ENCODE measurements at places on chromosomes 2 and 18.
A peak's percentile ranks its signal among the peaks of the same experiment; 100 is the strongest.

GRCh38 chr2:121387591-121388325 lies 102.8 kb upstream of the TFCP2L1 start:
- DNase-seq = no peak

DNA sequence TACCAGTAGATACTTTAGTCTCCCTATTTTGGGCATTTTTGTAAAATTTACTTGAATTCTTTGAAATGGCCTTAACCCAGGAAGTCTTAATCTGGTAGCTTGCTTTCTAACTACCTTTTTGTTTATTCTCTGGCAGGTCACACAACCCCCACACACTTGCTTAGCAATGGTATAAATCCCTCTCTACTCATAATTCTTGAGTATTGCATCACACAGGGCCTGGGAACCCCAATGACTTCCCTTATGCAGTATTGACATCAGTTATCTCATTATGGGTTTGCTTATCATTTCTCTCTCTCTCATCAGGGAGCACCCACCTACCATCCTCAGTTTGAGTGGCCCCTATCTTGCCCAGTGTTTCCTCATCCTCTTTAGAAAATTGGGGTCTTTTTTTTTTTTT lies 207.1 kb downstream of the KCNS3 start:
- DNase-seq = no peak

- DNase-seq = no peak
Observed at GRCh38 chr2:46707909-46708308, 207.7 kb downstream of the MCFD2 start.

DNA sequence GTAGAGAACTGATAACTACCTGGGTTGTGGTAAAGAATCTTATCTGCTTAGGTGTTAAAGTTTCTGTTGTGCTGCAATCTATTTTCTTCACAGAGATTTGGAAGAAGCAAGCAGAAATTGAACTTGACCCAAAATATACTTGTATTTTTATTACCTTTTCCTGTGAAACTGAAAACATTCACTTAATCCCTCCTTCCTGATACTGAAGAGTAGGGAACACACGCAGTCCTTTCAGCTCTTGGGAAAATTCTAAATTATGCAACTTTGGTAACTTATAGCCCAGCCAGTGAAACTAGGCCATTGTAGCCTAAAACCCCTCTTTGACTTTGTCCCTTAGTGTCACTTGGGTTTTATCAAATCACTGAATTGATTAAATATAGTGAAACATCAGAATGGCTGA lies 128.4 kb upstream of the MEIS1 start:
- no peak for DNase-seq

GRCh38 chr18:73366713-73367112 lies 498.9 kb upstream of the NETO1 start:
- DNase-seq = no peak

GRCh38 chr2:13034861-13035260 lies 318.1 kb downstream of the TRIB2 start:
- DNase-seq = no peak

DNA sequence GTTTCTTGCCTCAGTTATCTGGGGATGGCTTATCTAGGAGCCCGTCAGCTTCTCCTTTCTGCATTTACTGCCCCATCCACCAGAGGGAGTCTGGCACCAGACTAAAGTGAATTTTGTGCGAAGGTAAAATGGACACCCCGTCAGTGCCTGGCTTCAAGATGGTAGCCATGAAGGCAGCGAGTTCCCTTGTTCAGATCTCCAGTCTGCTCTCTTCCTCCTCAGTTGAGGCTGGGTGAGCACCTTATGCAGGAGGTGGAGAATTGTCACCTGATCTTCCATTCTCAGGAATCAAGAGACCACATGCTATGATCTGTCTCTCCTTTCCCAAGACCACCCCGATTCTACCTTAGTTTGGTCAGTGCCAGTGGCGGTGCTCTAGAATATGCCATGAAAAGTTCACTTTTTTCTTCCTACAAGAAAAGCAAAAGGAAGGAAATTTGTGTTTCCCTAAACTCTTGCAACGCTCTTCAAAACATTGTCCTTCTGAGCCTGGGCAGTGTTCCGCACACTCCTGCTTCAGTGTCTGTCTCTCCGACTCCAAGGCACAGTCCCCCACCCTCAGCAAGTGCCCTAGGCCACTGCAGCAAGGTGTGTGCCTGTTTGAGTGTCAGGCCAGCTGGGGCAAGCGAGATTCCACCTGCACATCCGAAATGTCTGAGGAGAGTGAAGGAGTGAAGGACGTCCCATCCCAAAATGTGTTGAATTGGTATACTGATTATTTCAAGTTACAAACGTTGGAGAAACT lies 168.6 kb downstream of the SS18 start:
- DNase-seq = no peak

DNA sequence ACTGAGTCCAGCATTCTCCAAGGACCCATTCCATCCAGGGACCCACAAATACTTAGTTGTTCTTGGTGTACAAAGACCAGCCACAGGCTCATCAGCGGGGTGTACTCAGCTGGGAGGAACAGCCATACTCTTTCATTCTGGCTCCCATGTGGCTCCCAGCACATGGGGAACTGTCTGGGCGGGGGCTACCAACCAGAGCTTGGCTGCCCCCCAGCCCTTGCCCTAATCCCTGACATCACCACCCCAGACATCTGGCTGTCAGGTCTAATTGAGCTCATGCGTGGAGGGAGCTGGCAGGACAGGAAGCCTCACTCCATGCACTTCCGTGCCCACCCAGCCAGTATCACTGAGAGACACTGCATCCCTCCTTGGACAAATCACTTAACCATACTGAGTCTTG lies 283.6 kb downstream of the DYSF start:
- no peak for DNase-seq

GRCh38 chr2:148519013-148519412 lies 125.5 kb upstream of the EPC2 start:
- DNase-seq = no peak

GRCh38 chr2:173417802-173418201 lies 63.1 kb downstream of the CDCA7 start:
- DNase-seq = no peak

GRCh38 chr2:75570024-75570947 lies 9.5 kb upstream of the EVA1A start:
- no peak for DNase-seq

- no peak for DNase-seq
Observed at GRCh38 chr2:37454851-37455762, 110.7 kb downstream of the QPCT start.

DNA sequence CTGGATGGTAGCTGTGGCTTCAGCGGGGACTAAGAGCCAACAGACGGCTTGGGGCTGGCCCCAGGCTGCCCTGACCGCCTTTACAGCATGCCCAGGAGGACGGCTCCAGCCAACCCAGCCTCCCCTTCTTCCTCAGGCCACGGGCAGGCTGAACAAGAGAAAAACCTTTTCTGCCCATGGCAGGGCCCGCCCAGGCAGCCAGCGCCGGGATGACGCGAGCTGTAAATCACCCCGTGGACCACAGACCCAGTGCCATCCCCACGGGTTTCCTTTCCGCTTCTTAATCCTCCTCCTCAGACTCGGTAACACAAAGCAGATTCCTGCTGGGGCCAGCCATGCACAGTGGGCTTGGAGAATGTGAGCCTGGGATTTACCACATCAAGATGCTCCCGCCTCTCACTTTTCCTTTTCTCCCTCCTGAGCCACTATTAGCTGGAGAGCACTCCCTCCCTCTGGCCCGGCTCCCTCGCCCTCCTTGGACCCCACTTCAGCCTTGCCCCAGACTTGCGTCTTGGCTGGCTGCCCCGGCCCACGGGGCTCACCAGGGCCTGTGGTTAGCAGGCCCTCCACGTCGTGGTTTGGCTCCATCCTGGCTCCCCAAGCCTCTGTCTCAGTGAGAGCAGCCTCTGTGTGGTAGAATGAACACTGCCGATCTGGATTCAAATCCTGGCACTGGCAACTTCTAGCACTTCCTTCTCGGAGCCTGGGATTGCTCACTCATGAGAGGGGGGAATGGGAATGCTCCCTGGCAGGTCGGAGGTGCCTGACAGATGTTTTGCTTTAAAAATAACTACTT lies 31.4 kb downstream of the ATOH8 start:
- no peak for DNase-seq

DNA sequence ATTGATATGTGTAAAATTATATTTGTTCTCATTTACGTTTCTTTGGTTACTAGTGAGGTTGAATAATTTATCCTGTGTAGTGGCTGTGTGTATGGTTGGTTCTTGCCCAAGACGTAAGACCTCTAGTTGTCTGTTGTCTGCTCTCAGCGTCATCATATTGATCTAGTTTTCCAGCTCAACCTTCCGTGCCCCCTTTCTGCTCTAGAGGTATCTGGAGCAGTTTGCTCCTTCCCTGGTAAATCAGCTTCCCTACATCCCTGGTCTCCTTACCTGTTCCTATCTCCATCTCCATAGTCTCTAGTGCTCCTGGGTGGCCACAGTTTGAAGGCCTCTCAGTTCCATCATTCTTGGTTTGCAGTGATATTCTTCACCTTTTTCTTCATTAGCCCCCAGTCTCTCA lies 1.2 kb downstream of the SMYD5 start:
- DNase-seq = no peak

- no peak for DNase-seq
Observed at GRCh38 chr2:166334805-166335204, 40.9 kb downstream of the SCN9A start.

GRCh38 chr2:239599299-239599698 lies 198.5 kb upstream of the HDAC4 start:
- no peak for DNase-seq

DNA sequence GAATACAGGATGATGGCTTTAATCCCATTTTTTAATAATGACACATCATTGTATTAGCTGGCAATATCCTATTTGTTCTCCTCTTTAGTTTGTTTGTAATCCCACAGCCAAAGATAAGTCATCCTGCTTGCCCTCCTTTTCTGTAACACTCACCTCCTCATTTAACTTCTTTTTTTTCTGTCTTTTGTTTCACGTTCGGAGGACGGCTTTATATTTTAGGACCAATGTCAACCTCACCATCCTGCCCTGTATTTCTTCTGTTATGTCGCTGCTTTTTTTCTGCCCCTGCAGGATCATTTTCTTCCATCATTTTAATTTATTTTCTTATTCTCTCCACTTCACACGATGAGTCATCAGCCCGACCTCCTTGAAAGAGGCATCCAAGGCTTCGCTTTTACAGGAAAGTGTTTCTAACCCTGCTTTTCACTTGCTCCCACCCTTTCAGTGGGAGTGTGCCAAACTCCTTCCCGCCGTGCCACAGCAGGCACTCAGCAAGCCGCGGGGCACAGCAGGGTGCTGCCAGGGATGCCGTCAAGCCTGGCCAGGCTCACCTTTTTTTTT lies 11.4 kb downstream of the RAB31 start:
- DNase-seq = no peak

GRCh38 chr2:85405201-85406059 lies 4.7 kb downstream of the CAPG start:
- peak; percentile 46 for DNase-seq

- DNase-seq = no peak
Observed at GRCh38 chr2:8252997-8253694, 428.7 kb upstream of the ID2 start.

DNA sequence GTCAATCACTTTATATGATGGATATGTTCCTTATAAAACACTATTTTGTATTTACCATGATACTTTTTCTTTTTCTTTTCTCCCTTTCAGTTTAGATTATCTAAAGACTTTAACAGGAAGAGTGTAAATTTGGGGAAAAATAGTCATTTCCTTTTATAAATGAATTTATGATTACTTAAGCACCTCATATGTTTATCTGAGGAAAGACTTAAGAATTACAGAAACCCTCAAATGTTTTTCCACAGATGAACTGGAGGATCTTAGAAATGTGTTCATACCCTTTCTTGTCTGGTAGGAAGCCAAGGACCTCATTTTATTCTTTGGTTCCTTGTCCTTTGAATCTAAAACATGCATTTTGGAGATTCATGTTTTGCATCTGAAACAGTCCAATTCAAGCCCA lies 36.7 kb downstream of the MAPRE2 start:
- DNase-seq = no peak

- DNase-seq = no peak
Observed at GRCh38 chr2:1859671-1860450, 115.5 kb upstream of the PXDN start.

GRCh38 chr2:112783187-112783714 lies 1.0 kb downstream of the IL1A start:
- no peak for DNase-seq

DNA sequence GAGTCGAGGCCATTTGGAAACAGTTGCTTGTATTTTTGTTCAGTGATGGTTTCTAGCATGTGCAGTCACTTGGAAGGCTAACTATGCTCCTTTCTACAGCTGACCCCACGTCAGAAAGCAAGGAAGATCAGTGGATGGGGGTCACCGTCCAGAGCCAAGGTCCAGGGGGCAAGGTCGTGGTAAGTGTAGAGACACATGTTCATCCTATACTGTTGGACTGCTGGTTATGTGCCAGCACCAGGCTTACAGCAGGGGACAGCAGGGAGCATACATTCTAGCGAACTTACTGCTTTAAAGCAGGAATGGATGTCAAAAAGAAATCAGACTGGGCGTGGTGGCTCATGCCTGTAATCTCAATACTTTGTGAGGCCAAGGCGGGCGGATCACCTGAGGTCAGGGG lies 40.0 kb downstream of the ITGA6 start:
- DNase-seq = no peak

GRCh38 chr18:58287353-58288274 lies 243.6 kb downstream of the NEDD4L start:
- no peak for DNase-seq

GRCh38 chr2:159201360-159202063 lies 85.0 kb downstream of the WDSUB1 start:
- no peak for DNase-seq

- DNase-seq = no peak
Observed at GRCh38 chr2:198763793-198764192, 693.9 kb downstream of the SATB2 start.

DNA sequence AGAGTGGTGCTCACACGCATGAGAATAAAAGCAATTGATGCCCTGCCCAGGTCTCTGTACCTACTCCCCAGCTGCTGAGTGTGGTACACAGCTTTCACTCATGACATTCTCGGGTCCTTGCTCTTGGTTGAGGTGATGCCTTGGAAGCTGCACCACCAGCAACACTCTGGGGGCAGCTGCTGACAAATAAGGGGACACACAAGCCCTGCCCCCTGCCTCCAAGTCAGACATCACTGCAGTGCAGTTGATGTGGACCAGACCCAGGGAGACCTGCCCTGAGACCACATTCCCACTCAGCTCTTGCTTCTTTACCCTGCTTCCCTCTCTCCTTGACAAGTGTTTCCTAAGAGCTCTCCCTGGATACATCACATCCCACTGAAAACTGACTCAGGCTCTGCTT lies 225.6 kb downstream of the ZBTB7C start:
- no peak for DNase-seq

DNA sequence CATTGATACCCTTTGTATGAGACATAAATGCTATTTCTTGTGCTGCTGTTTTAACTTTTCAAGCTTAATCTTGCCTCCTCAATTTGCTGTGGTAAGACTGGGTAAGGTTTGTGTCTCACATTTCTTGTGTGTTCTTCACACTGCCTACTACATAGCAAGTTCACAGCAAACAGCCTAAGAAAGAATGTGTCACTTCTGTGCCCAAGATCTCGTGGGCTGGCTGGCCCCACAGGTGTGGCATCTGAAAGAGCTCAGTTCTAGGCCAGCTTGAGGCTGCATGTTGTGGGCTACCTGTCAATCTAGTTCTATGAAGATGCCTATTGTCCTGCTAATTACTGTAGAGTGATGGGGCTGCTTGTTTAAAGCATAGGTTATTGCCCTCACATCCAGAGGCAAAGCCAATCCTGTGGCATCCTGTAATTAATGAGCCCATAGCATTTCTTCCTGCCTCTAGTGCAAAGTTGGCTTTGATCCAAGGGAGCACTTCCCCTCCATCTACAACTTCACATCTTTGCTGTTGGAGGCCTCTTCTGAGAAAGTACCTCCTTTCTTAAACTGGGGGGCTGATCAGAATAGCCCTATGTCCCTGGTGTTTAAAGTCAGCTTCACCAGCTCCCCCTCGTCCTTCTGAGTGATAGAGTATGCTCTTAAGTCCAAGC lies 40.9 kb upstream of the ASPRV1 start:
- no peak for DNase-seq

- no peak for DNase-seq
Observed at GRCh38 chr2:162401871-162402270, 57.9 kb downstream of the GCA start.

All from activated CD8-positive, alpha-beta memory T cell treated with anti-CD3 and anti-CD28 coated beads for 1 hour (primary cell).